ENCODE measurements at places on chromosomes 7 and 10.
A peak's percentile ranks its signal among the peaks of the same experiment; 100 is the strongest.

DNA sequence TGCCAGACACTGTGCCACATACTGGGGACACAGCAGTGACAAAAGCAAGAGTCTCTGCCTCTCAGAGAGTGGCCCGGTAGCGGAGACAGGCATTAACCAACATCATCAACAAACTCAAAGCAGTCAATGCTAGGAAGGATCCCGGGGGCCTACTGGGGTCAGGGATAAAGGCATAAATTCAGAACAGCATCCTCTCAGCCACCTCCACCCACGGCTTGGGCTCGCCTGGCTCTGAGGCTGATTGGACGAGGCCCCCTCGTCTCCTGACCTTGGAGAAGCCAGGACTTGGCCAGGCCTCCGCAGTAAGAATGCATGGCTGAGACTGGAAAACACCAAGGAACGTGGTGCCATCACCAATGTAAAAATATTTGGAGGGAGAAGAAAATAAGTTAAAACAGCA, 102.1 kb downstream of the ARHGAP22 start:
- DNase-seq: no peak

DNA sequence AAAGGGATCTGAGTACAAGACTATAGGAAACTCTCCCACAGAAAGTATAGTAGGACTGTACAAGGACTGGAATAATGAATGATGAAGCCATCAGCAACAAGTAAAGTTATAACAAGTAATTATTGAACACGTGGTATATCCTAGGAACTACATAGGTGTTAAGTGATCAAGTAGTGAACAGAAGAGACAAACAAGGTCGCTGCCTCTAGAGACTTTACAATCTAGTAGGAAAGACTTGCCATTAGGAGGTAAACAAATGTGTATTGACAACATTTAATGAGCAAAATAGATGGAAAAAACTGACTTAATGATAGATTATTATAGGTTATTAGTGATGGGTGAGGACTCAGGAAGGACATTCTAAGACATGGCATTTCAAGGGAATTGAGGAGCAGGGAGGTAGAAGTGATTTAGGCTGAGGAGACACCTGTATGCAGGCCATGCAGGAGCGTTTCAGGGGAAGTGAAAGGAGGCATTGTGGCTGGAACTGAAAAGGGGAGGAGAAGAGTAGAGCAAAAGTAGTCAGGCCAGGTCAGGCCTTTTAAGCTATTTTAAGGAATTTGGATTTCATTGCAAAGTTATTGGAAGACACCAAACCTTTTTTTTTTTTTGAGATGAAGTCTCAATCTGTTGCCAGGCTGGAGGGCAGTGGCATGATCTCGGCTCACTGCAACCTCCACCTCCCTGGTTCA, 8.5 kb upstream of the GLCCI1 start:
- no peak for DNase-seq

DNA sequence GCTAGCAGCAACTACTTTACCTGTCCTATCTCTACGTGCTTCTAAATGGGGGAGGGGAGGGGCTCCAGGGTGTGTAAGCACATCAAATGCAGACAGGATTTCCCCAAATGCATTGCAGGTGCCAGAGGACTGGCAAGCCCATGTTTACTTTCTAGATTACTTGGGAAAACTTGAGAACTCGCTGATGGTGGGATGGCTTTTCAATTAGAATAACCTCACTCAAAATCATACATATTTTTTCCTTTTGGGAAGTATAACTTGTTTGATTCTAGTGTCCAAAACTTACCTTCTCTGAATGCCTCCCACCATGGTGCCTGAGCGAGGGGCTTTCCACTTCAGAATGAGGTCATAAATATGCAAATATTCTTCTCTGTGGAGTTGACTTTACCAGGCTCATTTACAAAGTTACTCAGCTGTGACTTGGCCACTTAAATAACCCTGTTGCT, 191.3 kb upstream of the RHOBTB1 start:
- no peak for DNase-seq

- DNase-seq: no peak
These were observed 593.6 kb downstream of the GRM8 start for GRCh38 chr7:126659124-126659523.

GRCh38 chr7:7311001-7311400, 128.7 kb downstream of the C1GALT1 start:
- no peak for DNase-seq

GRCh38 chr7:15889507-15889906, 203.0 kb upstream of the MEOX2 start:
- no peak for DNase-seq

DNA sequence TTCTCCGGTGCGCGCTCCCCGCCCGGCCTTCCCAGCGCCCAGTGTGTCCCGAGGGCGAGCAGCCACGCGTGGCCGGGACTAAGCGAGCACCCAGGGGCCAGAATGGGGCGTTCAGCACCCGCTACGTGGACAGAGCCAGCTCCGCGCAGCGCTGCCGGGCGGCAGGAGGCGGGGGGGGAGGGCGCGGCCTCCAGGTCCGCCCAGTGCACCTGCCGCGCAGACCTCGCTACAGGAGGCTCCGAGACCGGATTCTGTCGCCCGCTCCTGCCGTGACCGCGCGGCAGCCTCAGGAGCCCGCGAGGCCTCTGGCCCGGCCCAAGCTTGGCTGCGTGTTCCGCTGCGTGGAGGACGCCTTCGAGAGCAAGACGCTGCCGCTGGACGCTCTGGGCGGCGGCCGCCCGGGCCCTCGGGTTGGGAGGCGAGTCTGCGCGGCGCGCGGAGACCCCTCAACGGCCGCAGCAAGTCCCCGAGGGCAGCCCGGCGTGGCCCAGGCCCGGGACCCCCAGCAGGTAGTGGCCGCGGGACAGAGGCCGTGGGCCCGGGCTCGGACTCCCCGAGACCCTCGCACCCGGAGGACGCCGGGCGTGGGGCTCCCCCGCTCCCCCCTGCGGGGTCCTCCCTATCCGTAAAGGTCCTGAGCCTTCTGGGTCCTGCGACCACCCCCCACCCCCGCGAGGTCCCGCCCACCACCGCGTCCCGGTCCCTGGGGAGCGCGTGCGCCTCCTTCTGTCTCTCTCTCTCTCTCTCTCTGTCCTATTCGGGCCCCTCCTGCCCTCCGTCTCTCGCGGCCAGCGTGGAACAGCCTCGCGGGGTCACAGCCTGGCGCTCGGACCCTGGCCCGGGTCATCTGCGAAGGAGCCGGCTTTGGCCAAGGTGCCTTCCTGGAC, 904 bp upstream of the DPYSL4 start:
- no peak for DNase-seq

- no peak for DNase-seq
These were observed 643.4 kb downstream of the AUTS2 start for GRCh38 chr7:70241536-70242175.

DNA sequence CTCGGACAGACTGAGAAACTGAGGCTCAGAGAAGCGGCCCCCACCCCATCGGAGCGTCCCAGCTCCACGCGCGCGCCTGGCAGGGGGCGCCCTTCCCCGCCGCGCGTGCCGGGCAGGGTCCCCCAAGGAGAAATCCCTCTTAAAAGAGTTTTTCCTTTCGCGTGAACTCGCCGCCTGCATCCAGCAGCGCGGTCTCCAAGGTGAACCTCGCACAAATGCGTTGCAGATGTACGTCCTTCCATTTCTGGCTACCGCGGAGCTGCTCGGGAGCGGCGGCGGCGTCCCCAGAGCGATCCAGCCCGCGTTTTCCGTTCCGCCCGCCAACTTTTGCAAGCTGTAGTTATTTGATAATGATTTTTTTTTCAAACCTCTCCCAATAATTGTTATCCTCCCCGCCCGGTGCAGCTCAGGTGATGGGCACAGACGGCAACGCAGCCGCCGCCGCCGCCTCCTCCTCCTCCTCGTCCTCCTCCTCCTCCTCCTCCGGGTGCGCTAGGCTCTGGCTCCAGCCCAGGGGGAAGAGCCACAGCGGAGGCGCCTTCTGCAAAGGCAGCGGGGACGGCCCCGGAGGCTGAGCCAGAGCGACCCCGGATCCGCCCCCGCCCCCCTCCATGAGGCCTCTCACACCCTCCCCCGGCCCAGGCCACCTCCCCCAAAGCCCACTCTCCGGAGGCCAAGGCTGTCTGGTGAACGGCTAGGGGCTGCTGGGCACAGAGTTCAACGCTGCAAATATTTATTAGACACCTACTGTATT, 74.0 kb upstream of the CUX1 start:
- peak; percentile 15 for DNase-seq

- DNase-seq: no peak
These were observed 962.8 kb downstream of the DNAJB9 start for GRCh38 chr7:109532262-109532992.

GRCh38 chr10:125160856-125161706, 718 bp upstream of the CTBP2 start:
- peak; percentile 78 for DNase-seq

GRCh38 chr10:8835453-8836167, 781.1 kb downstream of the GATA3 start:
- DNase-seq: no peak

DNA sequence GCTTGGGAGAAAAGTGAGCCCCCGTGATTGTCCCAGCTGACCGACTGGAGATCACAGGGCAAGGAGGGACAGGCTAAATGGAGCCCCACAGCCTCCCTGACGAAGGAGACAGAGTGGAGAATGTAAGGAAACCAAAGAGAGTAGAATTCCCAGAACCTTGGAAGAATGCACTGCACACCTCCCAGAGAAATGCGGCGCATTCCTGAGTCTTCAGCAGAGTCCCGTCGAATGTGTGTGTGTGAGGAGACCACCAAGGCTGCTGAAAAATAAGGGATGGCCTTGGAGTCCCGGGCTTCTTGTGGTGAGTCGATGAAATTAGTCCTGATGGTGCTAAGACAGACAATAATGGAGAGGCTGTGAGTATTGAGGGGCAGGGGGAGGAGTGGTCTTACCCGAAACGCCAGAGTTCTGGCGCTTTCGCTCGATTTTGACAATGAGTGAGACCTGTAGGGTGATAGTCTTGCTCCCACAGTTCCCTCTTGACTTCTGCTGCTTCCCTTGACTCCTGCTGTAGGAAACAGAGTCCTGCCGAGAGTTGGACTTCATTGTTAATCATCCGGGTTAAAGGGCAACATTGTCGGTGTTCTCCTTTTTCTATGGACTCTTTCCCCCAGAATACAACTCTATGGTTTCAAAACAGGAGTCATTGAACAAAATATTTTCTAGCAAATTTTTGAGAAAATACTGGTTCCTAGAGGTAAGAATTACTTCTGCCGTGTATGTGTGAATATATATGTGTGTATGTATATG, 103.2 kb downstream of the CNNM2 start:
- DNase-seq: no peak

- no peak for DNase-seq
These were observed 248.3 kb downstream of the ZMYND11 start for GRCh38 chr10:383519-383918.

All from T1000 (cell line).